Renal cortex interstitium (tissue), 15 donors: ENCODE measurements at places on chromosomes 1 and 21.

DNA sequence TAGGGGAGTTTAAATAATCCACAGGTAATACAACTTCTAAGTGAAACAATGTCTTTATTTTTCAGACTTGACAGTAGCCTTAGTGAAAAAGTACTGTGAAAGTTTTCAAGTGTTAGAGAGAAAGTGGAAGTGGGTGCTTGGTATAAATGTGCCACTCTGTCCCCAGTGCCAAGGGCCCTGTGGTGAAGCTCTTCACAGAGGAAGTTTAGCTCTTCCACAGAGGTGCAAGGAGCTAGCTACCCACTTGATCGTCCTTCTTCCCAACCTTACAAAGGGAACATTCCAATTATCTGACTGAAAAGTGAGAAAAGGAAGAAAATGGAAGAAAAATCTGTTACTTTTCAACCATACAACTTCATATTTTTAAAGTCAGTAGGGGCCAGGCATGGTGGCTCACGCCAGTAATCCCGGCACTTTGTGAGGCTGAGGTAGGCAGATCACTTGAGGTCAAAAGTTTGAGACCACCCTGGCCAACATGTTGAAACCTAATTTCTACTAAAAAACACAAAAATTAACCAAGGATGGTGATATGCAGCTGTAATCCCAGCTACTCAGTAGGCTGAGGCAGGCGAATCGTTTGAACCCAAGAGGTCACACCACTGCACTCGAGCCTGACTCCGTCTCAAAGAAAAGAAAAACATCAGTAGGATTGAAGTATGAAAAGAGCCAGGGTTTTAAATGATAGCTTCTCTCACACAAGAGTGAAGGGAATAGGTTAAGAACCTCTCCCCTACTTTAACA, 41.0 kb upstream of the PTPRC start:
- DNase-seq: no peak

GRCh38 chr1:205045146-205045545, 2.1 kb downstream of the CNTN2 start:
- DNase-seq: no peak

- DNase-seq: no peak
These were observed 694.6 kb downstream of the USP25 start for GRCh38 chr21:16424331-16424751.

GRCh38 chr1:156500543-156500792, at the start of gene MEF2D:
Gene MEF2D (minus strand): TSS chr1:156500775. CDS start chr1:156483292, 17,483 bp downstream.
- no peak for DNase-seq

DNA sequence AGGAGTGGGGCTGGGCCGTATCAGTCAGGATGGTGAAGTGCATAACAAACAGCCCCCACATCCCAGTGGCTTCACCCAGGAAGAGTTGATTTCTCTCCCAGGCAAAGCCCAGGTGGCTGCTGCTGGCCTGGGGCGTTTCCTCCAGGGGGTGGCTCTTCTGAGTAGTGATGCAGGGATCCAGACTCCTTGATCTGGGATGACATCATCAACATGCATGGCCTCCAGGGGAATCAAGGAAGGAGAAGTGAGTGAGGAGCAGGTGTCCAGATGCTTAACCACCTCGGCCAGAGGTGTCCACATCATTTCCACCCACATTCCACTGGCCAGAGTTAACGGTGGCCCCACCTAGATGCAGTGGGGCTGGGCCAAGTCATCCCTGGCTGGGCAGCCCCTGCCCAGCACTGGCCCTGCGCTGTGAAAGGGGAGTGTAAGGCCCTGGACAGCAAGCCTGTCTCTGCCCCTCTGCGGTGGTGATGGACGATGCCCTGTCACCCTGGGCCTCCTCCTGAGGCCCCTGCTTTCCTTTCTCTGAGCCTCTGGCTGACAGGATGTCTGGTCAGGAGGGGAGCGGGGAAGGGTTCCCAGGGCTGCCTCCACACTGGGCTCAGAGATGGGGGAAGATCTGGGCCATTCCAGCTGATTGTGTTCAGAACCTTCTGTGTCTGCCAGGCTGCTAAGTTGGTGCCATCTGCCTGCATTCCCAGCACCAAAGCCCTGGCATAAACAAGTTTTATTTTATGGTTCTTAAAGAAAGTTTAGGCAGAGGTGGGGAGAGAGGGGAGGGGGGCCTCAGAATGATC, 598.2 kb downstream of the MATN1 start:
- no peak for DNase-seq

DNA sequence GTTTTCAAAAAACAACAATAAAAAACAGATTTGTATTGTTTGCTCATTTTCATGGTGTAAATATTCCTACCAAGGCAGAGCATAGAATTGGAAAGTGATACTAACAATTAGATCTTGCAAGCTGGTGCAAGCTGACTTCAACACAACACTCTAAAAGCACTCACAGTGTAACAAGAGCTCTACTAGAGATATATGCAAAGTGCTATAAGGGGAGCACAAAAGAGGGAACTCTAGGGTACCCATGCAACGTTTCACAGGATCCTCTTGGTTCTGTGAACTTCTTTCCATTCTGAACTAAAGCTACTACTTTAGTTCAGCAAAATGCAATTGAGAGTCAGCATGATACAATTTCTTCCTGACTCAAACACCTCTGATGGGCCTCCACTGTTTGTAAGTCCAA, 78.3 kb downstream of the ATP1B1 start:
- no peak for DNase-seq

DNA sequence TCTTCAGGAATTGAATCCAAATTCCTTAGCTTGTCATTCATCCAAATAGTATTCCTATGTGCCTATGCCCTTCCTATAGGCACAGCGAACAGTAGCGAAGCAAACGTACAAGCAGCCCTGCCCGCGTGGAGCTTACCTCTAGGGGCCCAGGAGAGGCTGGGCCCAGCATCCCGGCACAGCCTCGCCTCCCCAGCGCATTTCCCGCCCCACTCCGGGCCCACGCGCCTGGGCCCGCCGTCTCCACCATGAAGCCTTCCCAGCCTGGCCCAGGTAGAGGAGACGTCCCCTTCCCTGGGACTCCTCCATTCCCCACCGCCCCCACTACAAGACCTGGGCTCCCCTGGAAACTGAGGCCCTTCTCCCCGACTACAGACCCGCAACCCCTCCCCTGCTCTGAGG, 245 bp upstream of the TMEM269 start:
- DNase-seq: no peak

- no peak for DNase-seq
These were observed 4.4 kb downstream of the CHTOP start for GRCh38 chr1:153638261-153638660.

DNA sequence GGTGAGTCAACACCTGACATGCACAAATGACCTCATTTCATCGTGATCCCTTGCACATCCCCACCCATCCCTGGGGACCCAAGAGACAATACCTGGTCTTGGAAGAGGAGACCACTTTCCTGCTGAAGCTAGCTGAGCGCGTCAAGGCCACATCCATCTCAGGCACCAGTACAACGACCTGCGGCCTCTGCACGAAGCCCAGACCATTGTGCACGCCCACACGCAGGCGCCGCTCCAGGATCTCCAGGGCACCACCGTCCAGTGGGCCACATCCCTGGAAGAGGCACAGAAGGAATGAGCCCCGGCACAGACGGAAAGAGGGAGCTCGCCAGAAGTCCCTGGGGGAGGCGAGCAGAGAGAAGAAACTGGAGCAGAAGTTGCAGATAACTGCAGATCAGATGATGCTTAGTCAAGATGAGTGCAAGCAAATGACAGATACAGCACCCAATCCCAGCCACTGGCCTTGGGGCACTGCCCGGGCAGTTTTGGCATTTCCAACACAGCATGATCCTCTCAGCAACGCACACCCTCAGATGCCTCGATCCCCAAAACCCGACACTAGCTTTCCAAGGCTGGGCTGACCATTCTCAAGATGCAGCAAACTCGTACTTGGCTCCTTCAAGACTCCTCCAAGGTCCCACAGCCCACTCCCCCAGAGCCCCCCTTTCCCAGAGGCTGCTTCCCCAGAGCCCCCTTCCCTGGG, 44.1 kb downstream of the NPHP4 start:
- no peak for DNase-seq

DNA sequence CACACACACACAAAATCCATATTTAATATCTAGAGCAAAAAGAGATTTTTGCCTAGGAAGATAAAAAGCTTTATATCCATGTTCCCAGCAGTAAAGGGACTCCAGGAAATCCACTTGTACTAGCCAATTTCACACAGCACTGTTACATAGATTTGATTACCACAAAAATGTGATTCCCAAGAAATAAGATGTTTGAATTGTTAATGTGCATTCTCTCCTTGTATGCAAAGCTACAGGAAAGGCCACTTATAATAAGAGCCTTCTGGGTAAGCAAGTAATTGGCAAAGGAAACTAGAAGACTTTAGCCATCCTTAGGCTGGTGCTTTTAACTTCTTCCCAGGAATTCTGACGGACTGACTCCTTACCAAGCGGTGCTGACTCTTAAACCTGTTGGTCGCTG, 89.3 kb downstream of the LBR start:
- no peak for DNase-seq

GRCh38 chr1:30610917-30611316, 112.5 kb downstream of the MATN1 start:
- DNase-seq: no peak

DNA sequence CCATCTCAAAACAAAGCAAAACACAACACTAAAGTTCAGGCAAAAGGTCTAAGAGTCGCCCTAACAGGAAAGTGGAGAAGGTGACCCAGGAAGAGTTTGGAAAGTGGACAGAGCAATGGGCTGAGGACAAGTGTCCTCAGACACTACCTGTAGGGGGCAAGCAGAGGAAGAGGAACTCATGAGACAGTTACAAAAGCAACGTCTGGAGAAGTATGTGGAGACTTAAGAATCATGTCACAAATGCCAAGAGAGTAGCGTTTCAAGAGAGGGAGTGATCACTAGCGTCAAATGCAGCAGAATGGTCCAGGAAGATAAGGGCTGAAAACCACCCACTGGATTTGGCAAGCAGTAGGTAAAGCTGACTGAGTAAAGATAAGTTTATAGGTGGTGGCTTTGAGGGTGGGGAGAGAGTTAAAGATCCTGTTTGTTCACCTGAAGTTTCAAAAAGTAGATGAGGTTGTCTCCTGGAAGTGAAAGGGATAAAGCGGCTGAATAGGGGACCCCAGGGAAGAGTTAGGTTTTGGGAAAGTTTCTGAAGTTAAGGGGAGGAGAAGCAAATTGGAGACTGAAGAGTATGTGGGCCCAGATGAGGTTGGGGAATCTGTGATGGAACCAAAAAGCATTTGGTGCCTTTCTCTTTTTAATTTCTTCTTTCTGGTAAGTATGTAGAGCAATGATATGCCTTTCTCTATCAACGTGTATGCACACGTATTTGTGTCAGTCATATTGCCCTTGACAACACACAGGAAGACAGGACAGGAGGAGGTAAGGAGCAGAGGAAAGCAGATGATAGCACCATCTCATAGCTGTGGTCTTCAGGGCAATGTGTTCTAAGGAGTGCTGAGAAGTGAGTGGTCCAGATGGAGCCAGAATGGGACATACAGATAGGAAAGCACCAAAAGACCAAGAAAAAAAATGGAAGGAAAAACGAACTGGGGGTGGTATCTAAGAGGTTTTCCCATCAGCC, 3.1 kb downstream of the BSDC1 start:
- DNase-seq: no peak

GRCh38 chr1:54356680-54357147, 49.5 kb downstream of the SSBP3 start:
- no peak for DNase-seq
